ENCODE measurements at places on chromosomes 7 and 10.

GRCh38 chr7:131498237-131498885, 58.1 kb downstream of the PODXL start:
- DNase-seq = peak; percentile 46

DNA sequence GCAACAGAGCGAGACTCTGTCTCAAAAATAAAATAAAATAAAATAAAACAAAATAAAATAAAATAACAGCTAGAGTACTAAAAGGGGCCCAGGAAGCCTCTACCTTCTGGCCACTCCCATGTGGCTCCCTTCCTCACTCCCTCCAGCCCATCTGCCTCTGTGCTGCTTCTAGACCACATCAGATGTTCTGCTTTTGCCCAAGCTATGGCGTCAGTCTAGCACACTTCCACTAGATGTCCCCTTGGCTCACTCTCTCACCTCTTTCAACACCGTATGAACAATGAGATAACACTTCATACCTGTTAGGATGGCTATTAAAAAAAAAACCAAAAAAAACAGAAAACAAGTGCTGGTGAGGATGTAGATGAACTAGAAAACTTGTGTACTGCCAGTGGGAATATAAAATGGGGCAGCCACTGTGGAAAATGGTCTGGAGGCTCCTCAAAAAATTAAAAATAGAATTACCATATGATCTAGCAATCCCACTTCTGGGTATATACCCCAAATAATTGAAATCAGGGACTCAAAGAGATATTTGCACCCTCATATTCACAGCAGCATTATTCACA, 132.3 kb downstream of the ARHGAP22 start:
- DNase-seq = no peak

DNA sequence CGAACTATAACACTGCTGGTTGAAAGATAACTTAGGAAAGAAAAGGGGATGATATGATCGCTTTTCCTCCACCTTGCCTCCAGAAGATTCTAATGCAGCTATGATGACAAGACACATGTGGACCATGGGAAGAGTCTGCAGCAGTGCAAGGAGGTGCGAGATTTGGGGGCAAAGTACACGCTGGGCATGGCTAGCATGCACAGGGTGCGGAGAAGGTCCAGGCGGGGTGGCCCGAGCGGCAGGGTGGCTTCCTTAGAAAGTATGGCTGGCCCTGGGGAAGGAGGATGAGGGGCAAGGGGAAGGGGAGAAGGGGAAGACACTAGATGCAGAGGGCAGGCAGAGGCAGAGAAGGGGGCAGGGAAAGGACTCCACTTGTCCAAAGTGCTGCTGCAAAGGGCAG, 15.6 kb downstream of the ATXN7L1 start:
- DNase-seq = no peak

DNA sequence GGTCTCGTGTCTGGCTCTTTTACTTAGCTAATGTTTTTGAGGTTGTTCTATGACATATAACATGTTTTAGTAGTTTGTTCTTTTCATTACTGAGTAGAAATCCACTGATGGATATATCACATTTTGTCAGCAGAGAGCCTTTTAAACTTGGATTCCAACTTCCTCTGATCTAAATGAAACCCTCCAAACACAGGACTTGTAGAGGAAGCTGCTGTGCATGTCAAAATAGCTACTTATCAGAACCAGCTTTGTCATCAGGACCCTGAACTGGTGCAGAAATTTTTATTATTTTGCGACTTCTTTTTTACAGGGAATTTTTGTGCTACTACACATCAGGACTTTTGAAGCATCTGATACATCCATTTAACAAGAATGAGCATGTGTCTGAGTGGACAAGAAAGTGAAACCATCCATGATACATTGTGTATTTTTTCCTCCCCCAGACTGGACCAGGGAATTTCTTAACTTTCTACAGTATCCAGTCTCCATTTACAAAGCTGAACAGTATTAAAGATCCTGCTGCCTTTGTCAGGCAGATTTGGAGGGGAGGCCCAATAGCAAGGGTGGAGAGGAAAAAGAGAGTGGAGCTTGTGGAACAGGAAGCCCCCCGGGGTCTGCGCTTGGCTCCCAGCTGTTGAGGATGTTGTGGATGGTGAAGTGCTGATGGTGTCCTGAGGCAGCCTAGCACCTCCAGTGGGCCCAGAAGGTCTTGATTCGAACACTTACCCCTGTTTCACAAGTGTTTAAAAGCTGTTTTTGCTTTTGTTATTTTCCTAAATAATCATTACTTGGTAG, 29.3 kb upstream of the MTPAP start:
- no peak for DNase-seq

DNA sequence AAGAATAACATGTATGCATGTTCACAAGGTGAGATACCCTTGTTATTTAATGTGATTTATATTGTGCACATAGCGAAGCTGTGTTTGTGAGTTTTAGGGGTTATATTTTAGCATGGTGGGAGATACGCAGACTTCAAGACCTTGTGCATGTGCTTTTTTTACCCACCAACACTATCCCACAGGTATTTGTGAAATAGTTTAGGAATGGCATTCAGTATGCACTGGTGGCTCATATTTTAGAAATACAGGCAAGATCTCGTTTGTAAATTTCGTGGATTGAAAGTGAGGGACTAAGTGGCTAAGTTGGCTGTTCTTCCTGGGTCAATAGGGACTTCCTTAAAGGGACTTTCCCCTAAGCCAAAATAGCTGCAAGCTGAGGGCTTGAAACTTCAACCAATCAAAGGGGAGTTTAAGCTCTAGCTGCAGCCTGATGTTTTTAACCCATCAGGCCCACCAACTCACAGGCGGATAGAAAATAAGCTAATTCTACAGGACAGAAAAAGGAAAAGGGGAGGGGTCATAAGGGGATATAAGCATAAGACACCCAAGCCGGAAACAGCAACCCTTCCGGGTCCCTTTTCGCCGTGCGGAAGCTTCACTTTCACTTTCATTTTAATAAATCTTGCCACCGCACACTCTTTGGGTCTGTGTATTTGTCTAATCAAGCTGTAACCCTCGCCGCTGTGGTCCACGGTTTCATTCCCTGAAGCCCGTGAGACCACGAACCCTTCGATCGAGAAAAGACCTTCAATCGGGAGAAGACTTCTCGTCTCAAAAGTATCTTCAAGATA, 291.0 kb downstream of the GPR158 start:
- no peak for DNase-seq

GRCh38 chr7:79610313-79610712, 156.8 kb upstream of the MAGI2 start:
- peak; percentile 71 for DNase-seq

DNA sequence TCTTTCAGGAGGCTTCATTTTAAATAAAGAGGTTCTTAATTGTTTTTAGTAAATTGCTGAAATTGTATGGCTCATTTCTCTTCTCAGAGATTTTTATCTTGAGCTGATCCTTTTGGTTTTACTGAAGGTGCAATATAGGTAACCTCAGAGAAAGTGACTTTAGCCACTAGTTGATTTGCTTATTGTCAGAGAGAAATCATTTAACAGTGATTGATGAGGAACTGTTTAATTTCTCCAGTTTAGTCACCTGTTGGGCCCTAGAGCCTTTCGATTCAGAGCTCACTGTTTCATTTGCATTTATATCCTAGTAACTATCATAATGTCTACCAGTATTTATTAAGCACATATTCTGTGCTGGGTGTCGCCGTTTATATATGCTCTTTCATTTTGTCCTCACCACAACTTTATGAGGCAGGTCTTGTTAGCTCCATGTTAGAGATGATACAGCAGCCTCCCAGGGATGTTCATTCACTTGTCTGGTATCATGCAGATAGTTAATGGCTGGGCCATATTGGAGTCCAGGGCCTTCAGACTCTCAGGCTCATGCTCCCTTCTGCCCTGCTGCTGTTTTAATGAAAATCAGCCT, 42.1 kb downstream of the KAT6B start:
- no peak for DNase-seq

- DNase-seq = no peak
Measured at GRCh38 chr10:30853066-30853465, 178.6 kb downstream of the ZNF438 start.

GRCh38 chr10:70575874-70576802, 26.4 kb downstream of the PRF1 start:
- peak; percentile 17 for DNase-seq

DNA sequence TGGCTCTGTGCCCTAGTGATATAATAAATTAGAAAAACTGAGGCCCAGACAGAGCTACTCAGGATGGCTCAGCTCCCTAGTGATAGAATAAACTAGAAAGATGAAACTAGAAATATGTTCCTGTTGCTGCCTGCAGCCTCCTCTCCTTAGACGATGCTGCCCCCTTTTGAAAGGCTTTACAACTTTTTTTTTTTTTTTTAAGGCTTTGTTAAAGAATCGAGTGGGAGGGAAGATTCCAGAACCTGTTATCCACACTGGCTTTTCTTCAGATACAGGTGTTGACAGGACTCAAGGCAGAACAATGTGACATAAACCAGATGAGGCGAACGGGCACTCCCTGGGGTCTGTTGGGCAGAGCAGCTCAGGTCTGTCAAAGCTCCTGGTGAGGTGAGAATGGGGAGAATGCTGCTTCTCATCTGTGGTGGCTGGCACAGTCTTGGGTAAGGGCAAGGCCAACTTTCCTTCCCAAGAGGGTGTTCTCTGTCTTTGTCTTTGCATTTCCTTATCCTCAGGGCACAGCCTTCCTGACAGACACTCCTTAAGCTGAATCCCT, 175.1 kb downstream of the COBL start:
- DNase-seq = peak; percentile 48

Data from AG10803 (cell line).